ENCODE measurements at places on chromosomes 7 and 10.

DNA sequence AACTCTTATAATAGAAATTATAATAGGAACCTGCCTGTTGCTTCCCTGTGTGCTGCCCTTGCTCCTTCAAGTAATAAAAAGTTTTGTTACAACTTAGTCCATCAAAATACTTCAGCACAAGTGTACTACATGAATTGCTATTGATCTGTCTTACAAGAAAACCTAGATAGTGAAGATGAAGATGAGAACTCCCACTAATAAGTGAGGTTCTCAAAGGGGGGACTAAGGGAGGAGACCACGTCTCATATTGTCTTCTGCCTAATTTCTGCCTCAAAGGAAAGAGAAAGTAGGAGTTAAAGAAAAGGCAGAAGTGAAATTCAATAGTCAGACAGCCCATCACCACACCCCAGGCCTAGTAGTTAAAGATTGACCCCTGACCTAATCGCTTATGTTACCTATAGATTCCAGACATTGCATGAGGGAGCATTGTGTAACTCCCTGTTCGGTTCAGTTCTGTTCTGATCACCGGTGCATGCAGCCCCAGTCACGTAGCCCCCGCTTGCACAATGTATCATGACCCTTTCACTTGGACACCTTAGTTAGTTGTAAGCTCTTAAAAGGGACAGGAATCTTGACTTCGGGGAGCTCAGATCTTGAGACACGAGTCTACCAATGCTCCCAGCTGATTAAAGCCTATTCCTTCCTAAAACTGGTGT, 18.2 kb upstream of the CHST3 start:
- peak; percentile 18 for DNase-seq

GRCh38 chr7:156061689-156062255, 249.5 kb upstream of the SHH start:
- no peak for DNase-seq

- peak; percentile 65 for DNase-seq
Observed at GRCh38 chr7:45033261-45033930, 33.4 kb downstream of the CCM2 start.

DNA sequence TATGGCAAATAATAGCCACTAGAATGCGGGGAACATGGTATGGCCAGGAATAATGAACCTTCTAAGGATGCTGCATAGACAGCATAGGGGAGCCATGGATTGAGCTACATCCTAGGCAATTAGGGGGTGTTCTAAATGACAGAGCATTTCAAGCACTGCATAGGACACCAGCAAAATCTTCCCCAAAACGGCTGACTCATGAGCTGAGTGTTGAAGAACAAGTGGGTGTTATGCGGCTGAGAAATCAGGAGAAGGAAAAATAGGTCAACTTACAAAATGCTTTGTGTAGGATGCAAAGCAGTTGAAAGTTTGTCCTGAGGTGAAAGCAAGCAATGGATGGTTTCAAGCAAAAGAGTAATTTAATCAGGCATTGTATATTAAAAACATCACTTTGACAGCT, 1023.5 kb upstream of the C7orf33 start:
- no peak for DNase-seq

DNA sequence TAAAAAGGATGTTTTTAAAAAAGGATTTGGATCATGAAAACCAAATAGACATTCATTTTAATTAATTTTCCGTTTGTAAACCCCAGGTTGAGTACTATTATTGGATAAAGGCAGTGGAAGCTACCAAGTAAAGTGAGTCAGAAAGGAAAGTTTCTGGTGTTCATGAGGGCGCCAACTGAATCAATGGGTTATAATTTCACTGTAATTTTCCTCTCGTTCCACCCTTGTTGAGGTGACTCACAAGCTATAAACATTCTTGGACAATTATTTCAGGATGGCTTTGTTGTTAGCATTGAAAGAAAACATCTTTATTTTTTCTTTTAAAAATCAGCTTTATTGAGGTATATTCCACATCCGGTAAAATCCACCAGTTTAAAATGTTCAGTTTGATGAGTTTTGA, 5.1 kb upstream of the FAM133B start:
- DNase-seq: peak; percentile 74

DNA sequence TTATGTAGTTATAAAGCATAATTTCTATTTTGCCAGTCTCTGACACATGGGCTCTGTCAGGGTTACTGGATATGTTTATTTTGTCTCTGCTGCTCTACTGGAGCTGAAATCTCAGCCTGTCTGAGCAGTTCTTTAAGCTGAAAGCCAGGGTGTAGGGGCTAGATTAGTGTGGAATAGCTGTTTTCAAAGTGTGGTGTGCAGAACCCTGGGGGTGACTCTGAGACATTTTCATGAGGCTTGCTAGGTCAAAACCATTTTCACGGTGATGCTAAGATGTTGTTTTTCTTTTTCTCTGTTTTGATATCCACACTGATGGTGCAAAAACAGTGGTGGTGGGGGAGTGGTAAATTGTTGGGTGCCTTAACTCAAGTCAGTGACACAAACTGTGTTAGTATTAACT, 45.5 kb downstream of the CREM start:
- DNase-seq: no peak

DNA sequence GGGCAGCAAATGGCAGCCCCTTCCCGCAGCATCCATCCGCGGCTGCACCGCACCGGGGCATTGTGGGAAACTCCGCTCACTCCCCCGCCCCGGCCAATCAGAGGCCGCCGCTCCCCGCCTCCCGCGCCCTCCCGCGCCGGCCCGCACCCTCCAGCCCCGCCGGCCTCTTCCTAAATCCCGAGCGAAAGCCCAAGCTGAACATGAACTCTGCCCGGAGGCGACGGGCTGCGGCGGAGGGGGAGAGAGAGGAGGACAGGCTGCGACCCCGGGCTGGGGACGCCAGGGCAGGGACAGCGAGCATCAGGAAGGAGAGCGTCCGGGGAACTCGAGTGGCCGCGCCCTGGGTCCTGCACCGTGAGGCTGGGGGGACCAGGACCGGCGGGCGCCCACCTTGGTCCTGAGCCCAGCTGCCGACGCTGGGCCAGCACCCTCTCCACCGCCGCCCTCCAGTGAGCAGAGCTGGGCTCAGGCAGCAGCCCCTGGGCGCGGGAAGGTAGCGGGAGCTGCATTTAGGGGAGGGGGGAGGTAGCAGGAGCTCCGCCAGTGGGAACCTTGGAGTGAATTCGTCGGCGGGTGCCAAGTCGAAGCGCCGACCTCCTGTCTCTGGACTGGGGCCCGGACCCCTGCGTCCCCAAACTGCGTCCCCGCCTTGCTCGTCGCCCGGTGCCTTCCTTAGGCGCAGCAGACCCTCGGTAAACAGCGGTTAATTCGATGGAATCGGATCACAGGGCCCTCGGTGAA, at the start of gene DGKI:
Gene DGKI, minus strand, starts transcription at position 148 of the 741 bp plus-strand sequence.
- peak; percentile 36 for DNase-seq

DNA sequence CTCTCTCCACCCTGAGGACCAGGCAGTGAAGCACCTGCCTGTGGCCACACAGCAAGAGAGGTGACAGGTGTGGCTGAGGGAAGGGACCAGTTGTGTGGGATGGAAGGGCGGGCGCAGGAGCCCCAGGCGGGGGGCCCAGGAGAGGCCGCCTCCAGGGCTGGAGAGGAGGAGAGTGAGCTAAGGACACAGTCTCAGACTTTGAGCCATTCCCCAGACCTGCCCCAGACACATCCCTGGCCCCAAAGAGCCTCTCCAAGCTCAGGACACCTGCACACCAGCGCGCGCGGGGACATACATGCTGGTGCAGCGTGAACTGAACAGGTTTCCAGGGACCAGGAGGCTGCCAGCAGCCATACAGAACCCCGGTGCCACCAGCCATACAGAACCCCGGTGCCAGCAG, 237.3 kb downstream of the MAD1L1 start:
- no peak for DNase-seq

DNA sequence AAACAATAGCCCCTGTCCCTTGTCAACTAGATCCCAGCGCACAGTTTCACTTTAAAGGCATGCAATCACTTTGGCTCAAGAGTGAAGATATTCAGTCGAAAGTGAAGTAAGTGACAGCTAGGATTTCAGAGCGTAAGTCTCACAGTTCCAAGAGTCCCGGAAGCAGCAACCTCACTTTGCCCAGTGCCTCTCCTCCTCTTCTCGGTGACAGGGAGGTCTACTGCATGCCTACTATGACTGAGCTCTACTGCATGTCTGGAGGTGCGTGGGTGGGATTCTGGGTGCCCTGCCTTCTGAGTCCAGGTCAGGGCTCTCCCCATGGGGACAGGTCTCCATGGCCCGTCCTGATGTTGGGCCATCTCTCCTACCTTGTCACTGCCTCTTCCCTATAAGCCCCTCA, 17.0 kb downstream of the PRKCQ start:
- no peak for DNase-seq

DNA sequence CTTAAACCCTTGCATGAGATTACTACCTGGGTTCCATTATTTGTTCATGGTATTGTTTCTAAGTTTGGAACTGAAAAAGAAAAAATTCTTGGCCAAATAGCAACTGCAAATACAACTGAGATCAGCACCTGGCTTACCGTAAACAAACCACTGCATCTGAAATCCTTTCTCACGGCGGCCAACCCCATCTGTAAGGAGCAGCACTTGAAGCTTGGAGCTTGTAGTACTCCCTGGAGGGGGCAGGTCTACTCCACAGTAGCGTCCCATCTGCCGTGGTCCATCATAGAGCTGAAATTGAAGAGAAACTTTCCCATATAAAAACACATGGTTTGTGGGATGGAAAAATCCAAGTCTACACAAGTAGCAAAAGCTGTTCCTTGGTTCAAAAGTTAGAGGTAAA, 109.9 kb downstream of the CUBN start:
- DNase-seq: no peak

DNA sequence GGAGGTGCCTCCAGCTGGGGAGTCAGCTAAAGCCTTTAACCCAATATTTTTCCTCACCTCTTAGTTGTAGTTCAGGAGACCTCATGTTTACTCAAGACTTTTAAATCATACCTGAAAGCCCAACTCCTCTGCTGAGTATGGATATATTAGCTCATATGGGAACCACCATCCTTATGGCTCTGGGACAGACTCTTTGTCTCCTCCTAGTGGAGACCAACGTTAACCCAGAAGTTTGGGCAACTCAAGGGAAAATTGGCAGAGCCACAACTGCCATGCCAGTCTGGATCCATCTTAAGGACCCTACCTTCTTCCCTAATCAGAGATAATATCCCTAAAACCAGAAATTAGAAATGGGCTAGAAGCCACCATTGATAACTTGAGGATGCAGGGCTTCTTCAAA, 80.8 kb downstream of the TMEM106B start:
- DNase-seq: peak; percentile 1

GRCh38 chr7:51982653-51983052, 666.0 kb upstream of the COBL start:
- DNase-seq: no peak

GRCh38 chr10:86244297-86245014, 122.1 kb downstream of the GRID1 start:
- no peak for DNase-seq

- peak; percentile 52 for DNase-seq
Observed at GRCh38 chr10:75398692-75399460, 2.7 kb downstream of the ZNF503 start.

DNA sequence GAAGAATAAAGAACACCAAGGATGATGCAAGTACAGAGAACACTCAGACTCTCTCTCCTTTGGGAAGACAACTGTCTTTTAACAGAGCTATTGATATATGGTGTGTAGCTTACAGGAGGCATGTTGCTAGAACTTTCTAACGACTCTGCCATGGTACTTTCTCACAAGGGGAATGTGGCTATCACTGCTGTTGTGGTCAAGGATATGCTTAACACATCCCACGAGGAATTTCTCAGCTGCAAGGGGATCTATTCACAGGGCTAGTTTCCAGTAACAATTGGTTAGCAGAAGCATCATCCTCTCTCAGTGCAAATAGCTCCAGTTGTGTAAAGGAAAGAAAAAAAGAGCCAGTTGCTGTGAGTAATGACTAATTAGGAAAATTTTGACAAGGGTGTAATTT, 826.0 kb downstream of the SORCS1 start:
- DNase-seq: peak; percentile 75

DNA sequence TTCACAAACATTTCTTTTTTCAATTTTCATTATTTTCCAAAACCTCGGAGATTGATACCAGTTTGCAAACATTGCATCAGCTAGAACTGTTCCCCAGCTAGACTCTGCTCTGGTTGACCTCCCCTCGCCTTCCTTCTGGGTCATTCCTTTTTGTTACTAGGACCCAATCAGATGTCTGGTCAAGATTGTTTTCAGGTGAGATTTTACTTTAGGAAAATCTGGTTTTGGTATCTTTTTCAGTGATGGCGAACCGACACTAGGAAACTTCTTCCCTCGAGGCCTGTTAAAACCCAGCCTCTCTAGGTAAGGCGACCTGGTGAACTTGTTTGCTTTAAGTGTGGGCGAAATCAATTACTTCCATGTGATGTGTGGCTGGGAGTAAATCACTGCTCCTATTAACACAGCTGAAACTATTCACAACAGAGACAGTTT, 8.4 kb downstream of the PROSER2 start:
- DNase-seq: no peak

- DNase-seq: no peak
Observed at GRCh38 chr7:55472928-55473725, 99.2 kb downstream of the VOPP1 start.

DNA sequence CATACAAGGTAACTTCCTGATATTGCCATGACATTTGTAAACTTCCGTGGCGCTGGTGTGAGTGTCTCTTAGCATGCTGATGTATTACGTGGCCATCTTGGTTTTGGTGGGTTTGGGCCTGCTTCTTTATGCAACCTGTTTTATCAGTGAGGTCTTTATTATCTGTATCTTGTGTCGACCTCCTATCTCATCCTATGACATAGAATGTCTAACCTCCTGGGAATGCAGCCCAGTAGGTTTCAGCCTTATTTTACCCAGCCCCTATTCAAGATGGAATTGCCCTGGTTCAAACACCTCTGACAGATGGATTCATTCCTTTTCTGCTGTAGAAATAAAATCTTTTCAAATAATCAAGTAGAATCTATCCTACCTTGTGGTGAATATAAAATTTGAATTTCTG, 23.0 kb upstream of the GPR141 start:
- no peak for DNase-seq

DNA sequence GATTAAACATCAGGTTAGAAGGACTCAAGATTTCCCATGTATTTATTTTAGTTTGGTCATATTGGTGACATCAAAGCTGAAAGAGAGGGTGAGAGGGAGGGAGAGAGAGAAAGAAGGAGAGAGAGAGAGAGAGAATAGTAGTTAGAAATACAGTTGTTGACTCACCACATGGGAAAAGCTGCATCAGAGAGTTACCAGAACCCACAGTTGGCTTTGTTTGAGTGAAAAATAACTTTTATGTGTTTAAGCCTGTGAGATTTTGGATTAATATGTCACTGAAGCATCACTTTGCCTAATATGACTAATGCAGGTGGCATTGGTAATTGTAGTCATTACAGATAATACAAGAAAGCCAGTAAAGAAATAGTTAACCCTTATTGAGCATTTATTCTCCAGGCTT, 303.9 kb downstream of the REEP3 start:
- DNase-seq: peak; percentile 47

DNA sequence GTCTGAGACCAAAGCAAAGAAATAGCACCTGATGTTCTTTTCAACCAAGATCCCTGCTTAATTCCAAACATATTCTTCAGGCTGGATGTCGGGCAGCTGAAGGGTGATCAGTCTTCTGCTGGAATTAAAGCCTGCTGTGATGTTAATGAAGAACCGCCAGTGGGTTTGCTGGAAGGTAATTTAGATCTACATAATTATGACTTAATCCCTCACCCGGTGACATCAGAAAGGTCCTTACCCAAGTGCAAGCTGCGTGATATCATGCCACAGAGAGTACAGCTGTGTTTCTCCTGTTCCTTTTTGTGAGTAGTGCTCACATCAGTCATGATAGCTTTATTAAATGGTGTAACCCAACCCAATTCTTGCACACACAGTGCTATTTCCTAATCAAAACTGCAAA, 29.1 kb upstream of the LRGUK start:
- DNase-seq: no peak
